ENCODE measurements at places on chromosomes 7 and 10. TPM values are rescaled to one million over a fixed set of nuclear protein-coding genes. Genes with fewer than 3 reads are reported as not detected.

C10orf62 gene
- total RNA-seq: not detected

VWC2 gene
- not detected for total RNA-seq

- H3K4me1 ChIP-seq: peaks cover 16% of the 10 kb centered on the region
- H3K36me3 ChIP-seq: peaks cover 2% of the 10 kb centered on the region
- peaks cover 57% of the 10 kb centered on the region for H3K27me3 ChIP-seq
- H3K27ac ChIP-seq: no peak overlapping the region
These were observed 779 bp downstream of the C1QL3 start for GRCh38 chr10:16520900-16521299.

DNA sequence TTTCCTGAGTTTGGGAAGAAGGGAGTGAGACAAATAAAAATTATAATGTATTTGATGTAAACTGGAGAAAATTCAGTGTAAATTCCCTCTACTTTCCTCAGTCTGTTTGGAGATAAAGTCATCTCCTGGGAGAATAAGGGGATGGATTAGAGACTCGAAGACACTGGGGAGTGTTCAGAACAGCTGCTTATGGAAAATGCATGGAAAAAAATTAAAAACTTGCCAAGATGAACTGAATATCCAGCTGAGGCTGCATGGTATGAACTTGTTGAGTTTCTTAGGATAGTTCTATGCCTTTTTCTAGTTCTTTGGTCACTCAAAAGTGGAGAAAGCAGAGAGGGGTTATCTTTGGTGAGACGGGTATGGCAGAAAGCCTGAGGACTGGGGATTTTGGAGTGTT lies 210.5 kb downstream of the BICC1 start:
- H3K4me1 ChIP-seq: peaks cover 51% of the 10 kb centered on the region
- peak overlapping the region; percentile 29 for H3K27ac ChIP-seq
- DNase-seq: no peak
- H3K4me3 ChIP-seq: no peak overlapping the region
- H3K27me3 ChIP-seq: no peaks in the 10 kb centered on the region

GRCh38 chr10:120177330-120177729 lies 279.7 kb upstream of the PLPP4 start:
- H3K4me1 ChIP-seq: peaks cover 5% of the 10 kb centered on the region
- H3K4me3 ChIP-seq: no peak overlapping the region
- no peak for DNase-seq
- no peak overlapping the region for H3K27ac ChIP-seq
- H3K36me3 ChIP-seq: no peaks in the 10 kb centered on the region
- H3K27me3 ChIP-seq: peaks cover 4% of the 10 kb centered on the region

- H3K4me1 ChIP-seq: no peaks in the 10 kb centered on the region
- no peak for DNase-seq
- H3K27ac ChIP-seq: no peak overlapping the region
- H3K27me3 ChIP-seq: peaks cover 15% of the 10 kb centered on the region
These were observed 275.4 kb downstream of the GRID1 start for GRCh38 chr10:86091216-86091615.

DNA sequence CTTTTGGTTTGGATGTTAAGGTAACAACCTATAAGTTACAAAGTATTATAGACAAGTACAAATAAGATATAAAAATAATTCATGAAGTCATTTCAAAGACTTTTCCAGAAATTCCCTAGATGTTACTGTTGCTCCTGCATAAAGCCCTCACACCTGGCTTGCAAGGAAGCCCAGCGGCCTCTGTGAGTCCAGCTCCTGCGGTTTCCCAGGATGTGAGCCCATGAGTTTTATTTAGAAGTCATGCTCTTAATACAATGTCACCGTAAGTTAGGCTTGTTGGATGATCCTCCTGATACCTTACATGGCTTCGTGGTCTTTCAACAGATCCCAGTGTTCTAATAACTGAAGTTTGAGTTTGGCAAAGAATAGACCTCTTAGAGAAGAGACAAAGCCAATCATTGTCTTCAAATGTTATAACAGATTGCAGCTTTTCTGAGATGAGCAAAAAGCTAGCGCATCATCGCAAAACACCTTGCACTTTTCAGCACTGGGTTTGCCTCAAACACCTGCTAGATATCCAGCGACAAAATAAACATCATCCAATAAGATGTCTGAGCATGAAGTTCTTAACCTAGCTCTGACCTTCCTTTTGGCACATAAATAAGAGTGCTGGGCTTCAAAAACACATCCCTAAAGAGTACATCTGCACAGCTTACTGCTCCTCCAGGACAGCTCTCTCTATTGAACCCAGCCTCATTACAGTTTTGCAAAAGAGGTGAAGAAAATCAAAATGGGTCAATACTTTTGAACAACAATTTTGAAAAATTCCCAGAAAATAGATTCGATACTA lies 3.6 kb downstream of the FAM171A1 start:
- H3K27me3 ChIP-seq: no peaks in the 10 kb centered on the region
- H3K4me1 ChIP-seq: peaks cover 29% of the 10 kb centered on the region
- no peaks in the 10 kb centered on the region for H3K36me3 ChIP-seq
- no peak overlapping the region for H3K27ac ChIP-seq

EVX1 gene
- total RNA-seq: not detected

DNA sequence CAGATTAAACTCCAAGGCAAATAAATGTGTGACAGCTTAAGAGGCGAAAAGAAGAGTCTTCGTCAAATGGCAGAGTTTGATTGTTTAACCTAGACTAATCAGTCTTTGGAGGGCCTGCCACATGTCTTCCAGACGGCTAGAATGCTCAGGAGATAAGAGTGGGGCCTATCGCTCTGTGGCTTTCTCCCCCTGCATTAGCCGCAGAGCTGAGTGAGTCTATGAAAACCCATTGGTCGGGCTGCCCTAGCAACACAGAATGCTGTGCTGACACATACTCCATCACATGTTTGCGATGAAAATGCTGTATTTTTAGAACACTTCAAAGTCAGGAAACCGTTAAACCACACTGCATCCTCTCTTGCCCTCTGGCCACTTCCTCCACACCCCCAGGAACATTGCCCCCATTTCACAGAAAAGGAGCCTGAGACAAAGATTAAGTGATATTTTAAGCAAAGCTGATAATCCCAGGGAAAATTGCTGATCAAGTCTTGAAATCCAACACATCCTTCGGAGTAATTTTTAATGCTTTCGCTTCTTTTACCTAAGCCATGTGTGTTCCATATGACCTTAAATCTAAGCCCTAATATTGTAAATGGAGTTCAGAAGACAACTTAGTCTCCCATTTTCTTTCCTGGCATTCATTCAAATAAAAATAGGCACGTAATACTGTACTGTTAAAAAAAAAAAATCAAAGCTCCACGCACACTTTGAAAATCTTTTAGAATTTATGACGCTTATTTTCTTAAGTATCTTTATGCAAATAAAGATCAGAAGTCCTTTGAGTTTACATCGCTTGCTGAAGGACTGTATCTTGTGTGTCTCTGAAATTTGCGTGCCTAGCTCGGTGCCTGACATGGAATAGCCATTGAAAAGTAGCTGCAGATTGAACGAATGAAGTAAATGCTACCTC lies 161.2 kb downstream of the CELF2 start:
- H3K27ac ChIP-seq: no peak overlapping the region
- DNase-seq: no peak
- H3K27me3 ChIP-seq: no peaks in the 10 kb centered on the region
- H3K4me1 ChIP-seq: peaks cover 27% of the 10 kb centered on the region

DNA sequence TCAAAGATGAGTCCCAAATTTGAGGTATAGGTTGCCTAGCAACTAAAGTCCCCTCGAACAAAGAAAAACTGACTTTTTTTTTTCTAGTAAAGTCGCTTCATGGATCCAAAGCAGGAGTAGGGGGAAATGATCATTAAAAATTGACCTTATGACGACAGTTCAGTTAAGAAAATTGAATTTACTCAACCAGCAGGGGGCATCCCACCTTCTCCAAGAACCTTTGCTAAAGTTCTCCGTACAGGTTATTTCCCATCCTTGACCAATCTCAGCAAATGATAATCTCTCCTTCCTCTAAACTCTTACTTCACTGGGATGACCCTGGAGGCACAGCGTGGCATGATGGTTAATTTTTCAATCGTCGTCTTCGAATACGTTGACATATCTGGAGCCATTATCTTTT lies 228.3 kb downstream of the CALN1 start:
- DNase-seq: no peak
- no peak overlapping the region for H3K4me3 ChIP-seq
- no peaks in the 10 kb centered on the region for H3K36me3 ChIP-seq
- no peaks in the 10 kb centered on the region for H3K4me1 ChIP-seq
- no peak overlapping the region for H3K27ac ChIP-seq

GRCh38 chr7:155198901-155199845 lies 98.5 kb upstream of the INSIG1 start:
- H3K4me1 ChIP-seq: peaks cover 5% of the 10 kb centered on the region
- H3K36me3 ChIP-seq: peaks cover 2% of the 10 kb centered on the region
- H3K27ac ChIP-seq: no peak overlapping the region
- no peak overlapping the region for H3K4me3 ChIP-seq

- H3K27me3 ChIP-seq: peaks cover 10% of the 10 kb centered on the region
- H3K4me3 ChIP-seq: no peak overlapping the region
- no peak for DNase-seq
These were observed 244.1 kb upstream of the RHOBTB1 start for GRCh38 chr10:61188101-61188500.

TYW1B gene
- total RNA-seq: 1.2 TPM

DNA sequence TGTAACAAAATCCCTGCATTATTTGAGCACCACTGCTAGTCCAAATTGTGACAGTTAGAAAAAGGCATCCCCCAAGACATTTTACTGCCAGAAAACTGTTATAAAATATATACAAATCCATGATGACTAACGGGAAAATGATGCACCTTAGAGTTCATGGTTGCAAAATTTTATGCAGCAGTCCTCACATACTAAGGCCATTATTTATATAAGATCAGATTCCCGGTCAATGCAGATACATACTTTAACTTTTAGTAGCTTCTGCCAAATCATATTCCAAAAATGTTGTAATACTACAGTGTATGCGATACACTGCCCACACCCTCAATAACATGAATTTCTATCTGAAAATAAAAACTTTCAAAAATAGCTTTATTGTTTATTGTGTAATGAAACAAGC lies 239.9 kb upstream of the ZNF32 start:
- peaks cover 54% of the 10 kb centered on the region for H3K4me1 ChIP-seq
- peak overlapping the region; percentile 91 for H3K27ac ChIP-seq
- no peak overlapping the region for H3K4me3 ChIP-seq
- H3K27me3 ChIP-seq: no peaks in the 10 kb centered on the region

- no peaks in the 10 kb centered on the region for H3K36me3 ChIP-seq
- no peaks in the 10 kb centered on the region for H3K4me1 ChIP-seq
- no peaks in the 10 kb centered on the region for H3K27me3 ChIP-seq
- no peak for DNase-seq
- H3K27ac ChIP-seq: no peak overlapping the region
These were observed 114.0 kb downstream of the BMPER start for GRCh38 chr7:34019301-34019790.

- peak overlapping the region; percentile 98 for H3K4me3 ChIP-seq
- peaks cover 2% of the 10 kb centered on the region for H3K36me3 ChIP-seq
- peak overlapping the region; percentile 94 for H3K27ac ChIP-seq
- H3K27me3 ChIP-seq: no peaks in the 10 kb centered on the region
- peaks cover 68% of the 10 kb centered on the region for H3K4me1 ChIP-seq
- DNase-seq: no peak
These were observed 687 bp upstream of the DKK1 start for GRCh38 chr10:52313256-52313932.

GRCh38 chr7:67462781-67463191 lies 466.2 kb downstream of the TYW1 start:
- peaks cover 45% of the 10 kb centered on the region for H3K27me3 ChIP-seq
- H3K4me1 ChIP-seq: peaks cover 3% of the 10 kb centered on the region
- H3K4me3 ChIP-seq: no peak overlapping the region
- H3K36me3 ChIP-seq: peaks cover 2% of the 10 kb centered on the region

VGF gene
- total RNA-seq: not detected

DNA sequence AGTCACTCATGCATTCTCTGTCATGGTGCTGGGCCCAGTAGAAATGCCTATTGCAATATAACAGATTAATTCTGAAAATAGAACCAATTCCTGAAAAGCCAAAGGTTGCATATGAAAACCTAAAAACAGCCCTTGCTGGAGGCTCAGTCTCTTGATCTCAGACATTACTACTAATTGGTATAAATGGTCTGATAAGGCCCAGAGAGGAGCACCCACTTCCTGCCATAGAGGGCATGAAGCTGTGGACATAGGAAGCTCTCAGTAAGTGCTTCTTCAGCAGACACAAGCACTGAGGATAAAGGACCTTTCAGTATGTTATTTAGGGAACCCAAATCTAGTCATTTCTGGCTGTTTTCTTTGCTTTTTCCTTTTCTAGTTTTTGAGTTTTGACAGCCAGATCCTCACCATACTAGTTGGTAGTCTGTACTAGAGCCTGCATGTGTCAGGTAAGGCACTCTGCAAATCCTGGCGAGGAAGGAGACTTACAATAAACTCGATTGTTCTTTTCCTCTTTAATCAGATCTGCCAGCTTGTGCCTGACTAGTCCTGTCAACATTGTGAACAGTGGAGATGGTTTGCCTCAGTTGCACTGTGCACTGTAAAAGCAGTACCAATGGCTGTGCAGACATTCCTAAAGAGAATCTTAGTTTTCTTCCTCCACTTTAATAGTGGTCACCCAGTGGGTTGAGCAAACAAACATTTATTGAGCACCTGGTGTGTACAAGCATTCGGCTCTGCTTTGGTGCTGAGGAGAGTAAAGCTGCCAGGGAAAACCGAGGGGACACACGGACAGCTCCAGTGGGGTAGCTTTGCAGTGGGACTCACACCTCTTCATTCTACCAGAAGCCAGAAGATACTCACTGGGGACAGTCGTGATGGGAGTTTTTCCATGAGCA lies 140.9 kb downstream of the CHN2 start:
- DNase-seq: no peak
- H3K27ac ChIP-seq: no peak overlapping the region
- peaks cover 19% of the 10 kb centered on the region for H3K4me1 ChIP-seq
- peaks cover 3% of the 10 kb centered on the region for H3K27me3 ChIP-seq
- H3K36me3 ChIP-seq: no peaks in the 10 kb centered on the region
- H3K4me3 ChIP-seq: no peak overlapping the region

GRCh38 chr7:40701836-40702551 lies 567.2 kb downstream of the SUGCT start:
- DNase-seq: no peak
- H3K27me3 ChIP-seq: no peaks in the 10 kb centered on the region
- H3K27ac ChIP-seq: peak overlapping the region; percentile 42
- no peak overlapping the region for H3K4me3 ChIP-seq
- H3K36me3 ChIP-seq: no peaks in the 10 kb centered on the region
- H3K4me1 ChIP-seq: peaks cover 46% of the 10 kb centered on the region

DNA sequence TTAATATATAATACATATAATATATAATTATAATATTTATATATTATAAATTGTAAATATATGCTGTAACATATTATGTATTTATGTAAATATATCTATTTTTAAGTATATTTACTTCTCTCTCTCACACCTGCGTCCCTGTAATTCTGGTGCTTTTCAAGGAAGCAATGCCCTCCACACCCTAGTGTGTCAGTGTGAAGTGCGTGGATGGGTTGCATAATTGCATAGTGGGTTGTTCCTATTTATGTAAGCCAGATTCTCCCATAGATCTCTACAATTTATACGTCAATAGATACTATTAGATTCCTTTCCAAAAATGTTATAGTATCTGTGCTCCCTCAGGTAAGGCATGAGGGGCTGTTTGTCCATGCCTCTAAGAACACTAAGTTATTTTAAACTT lies 49.9 kb upstream of the CPN1 start:
- DNase-seq: no peak
- no peaks in the 10 kb centered on the region for H3K4me1 ChIP-seq
- peaks cover 3% of the 10 kb centered on the region for H3K36me3 ChIP-seq
- no peak overlapping the region for H3K27ac ChIP-seq
- no peak overlapping the region for H3K4me3 ChIP-seq

- H3K27me3 ChIP-seq: no peaks in the 10 kb centered on the region
- H3K4me3 ChIP-seq: no peak overlapping the region
- DNase-seq: no peak
- H3K36me3 ChIP-seq: no peaks in the 10 kb centered on the region
- no peak overlapping the region for H3K27ac ChIP-seq
- peaks cover 9% of the 10 kb centered on the region for H3K4me1 ChIP-seq
These were observed 21.1 kb downstream of the FRMD4A start for GRCh38 chr10:14309593-14309992.

IMMP2L gene
- total RNA-seq: 6.1 TPM

OPALIN gene
- total RNA-seq: not detected

Data from chondrocyte (in vitro differentiated cells).